ENCODE measurements at places on chromosomes 6 and 20.

DNA sequence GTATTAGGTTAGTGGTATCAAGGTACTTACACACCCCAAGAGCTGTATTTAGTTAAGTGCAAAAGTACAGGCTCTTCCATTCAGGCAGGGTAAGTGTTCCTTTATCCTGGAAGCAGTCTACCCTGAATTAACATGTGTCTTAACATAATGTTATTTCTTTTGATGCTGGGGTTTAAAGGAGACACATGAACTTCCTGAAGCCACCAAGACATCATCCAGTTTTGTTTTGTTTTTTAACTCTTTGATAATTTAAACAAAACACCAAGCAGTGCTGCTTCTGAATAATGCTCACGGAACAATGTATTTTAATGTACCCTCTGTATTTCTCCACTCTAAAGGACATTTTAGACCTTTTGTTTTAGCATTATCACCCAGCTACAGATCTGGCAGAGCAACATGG, 50.5 kb upstream of the PLCB4 start:
- ATAC-seq, result no peak

- no peak for ATAC-seq
Observed at GRCh38 chr20:52279706-52280105, 88.1 kb upstream of the ZFP64 start.

DNA sequence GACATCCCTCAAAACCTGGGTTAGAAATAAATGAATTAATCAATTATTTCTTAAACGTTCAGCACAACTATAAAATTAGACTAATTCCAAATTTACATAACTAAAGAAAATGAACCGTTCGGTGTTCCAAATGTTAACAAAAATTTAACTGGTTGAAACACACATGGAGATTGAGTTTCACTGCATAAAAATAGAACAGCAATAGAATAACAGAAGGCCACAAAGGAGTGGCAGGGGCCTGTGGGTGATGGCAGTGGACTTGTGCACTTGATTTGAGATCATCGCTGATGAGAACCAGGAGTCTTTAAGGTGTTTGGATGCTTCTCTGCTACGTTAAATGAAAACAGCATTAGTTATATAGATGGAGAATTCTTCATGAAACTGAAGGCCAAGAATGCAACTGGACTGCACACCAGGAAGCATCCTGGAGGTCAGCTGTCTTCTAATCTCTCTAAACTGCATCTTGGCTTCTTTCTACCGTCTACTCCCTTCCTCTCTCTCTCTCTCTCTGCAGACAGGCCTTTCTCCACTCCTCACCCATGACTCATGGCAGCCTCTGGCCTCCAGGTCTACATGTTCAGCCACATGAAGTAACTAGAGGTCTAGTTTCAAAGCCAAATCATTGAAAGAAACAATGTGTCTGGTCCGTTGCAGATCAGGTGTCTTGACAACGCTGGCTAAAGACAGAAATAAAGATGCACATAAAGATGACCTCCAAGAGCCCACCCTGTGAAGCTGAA, 111.3 kb downstream of the SIM1 start:
- no peak for ATAC-seq

DNA sequence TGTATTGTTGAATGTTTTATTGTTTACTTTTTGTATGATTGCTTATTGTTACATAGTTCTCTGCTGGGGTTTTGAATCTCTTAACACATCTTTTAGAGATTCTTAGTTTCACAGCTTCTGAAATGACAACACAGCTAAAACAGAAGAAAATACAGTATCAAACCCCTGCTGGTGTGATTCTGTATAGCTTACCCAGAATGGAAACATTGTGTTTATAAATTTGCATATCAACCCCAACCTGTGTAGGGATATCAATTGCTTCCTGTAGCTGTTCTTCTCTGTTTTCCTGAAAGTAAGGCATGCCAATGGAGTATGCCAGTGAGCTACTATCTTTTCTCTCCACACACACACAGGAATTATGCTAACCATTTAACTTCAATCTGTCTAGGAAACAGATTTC, 64.3 kb upstream of the ID4 start:
- ATAC-seq, result no peak

- no peak for ATAC-seq
Observed at GRCh38 chr6:40353197-40353966, 233.8 kb downstream of the LRFN2 start.

DNA sequence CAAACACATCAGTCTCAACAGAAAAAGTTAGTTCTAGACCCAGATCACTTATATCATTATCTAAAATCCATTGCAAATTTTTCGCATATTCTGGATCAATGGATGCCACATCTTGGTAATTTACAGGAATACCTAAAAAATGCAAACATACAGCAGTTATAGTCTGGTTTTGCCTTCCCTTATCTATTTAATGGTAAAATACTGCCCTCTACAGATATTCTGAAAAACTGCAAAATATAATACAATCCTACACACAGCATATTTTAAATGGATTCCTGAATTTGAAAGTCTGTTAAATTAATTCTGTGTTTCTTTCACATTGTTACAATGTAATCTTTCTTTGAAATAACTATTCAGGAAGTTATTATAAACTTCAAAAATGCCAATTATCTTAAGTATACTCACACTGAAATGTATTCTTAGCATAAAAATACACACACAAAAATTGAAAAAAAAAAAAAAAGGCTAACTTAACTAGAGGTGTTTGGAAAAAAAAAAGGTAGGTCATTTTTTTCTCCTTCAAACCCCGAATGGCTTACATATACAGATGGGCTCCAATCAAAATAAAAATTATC, 88.4 kb downstream of the HACE1 start:
- peak; percentile 56 for ATAC-seq

GRCh38 chr6:159079367-159079766, 34.6 kb upstream of the TAGAP start:
- ATAC-seq, result no peak

GRCh38 chr6:109918227-109918626, 59.9 kb upstream of the GPR6 start:
- no peak for ATAC-seq

DNA sequence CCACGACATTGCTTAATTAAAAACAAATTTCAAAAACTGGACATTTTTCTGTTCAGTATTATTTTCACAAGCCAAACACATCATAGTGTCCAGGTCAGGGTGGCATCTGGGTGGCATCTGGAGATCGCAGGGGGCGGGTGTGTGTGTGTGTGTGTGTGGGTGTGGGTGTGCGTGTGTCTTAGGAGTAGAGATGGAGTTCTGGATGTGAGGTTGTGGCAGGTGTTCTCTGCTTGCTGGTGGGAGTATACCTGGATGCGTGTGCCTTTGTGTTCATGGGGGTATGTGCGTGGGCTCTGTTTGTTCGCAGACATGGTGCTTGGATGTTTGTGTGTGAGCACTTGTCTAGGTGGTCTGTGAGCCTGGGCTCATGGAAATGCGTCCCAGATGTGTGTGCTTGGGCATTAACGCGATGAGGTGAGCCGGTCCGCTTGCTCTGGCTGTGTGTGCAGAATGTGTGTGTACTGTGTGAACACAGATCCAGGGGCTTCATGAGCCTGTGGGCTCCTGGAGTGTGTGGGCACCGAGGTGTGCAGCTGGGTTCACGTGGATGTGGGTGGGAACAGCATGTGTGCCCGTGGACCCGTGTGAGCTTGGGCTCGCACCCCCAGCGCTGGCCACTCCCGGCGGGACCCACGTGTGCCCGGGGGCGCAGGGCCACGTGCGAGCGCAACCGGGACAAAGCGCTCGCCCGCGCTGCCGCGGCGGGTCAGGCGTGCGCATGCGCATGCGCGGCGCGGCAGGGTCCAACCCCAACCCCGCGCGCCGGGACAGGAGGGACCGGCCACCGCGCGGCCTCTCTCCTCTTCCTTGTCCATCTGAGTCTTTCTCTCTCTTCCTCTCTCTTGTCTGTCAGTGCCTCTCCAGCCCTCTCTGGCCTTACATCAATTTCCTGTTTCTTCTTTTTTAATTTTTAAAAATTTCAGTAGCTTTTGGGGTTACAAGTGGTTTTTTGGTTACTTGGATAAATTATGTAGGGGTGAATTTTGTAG, 60.4 kb downstream of the SRC start:
- ATAC-seq, result peak; percentile 41

- no peak for ATAC-seq
Observed at GRCh38 chr20:53922901-53923314, 147.5 kb downstream of the BCAS1 start.
